ENCODE measurements at places on chromosomes 7 and 10. TPM values are rescaled to one million over a fixed set of nuclear protein-coding genes. Genes with fewer than 3 reads are reported as not detected.

DNA sequence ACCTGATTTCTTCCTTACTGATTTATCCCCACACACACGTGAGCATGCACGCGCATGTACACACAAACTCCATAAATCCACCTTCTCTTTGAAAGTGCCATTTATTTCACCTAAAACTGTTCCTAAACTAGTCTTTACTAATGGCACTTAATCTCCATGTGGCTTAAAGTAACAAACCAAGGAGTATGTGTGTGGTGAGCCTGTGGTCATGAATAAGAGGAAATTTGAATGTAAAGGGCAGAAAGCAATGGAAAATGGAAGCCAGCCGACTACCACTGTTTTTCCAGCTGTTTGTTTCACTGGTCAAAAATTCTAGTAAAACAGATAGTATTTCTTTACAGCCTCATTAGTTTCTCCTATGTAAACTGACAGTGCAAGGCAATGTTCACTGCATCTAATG lies 23.8 kb downstream of the SEMA3C start:
- H3K36me3 ChIP-seq: no peaks in the 10 kb centered on the region
- H3K4me3 ChIP-seq: no peak overlapping the region
- H3K4me1 ChIP-seq: no peaks in the 10 kb centered on the region
- no peaks in the 10 kb centered on the region for H3K27me3 ChIP-seq
- H3K27ac ChIP-seq: no peak overlapping the region
- no peak for DNase-seq

DNA sequence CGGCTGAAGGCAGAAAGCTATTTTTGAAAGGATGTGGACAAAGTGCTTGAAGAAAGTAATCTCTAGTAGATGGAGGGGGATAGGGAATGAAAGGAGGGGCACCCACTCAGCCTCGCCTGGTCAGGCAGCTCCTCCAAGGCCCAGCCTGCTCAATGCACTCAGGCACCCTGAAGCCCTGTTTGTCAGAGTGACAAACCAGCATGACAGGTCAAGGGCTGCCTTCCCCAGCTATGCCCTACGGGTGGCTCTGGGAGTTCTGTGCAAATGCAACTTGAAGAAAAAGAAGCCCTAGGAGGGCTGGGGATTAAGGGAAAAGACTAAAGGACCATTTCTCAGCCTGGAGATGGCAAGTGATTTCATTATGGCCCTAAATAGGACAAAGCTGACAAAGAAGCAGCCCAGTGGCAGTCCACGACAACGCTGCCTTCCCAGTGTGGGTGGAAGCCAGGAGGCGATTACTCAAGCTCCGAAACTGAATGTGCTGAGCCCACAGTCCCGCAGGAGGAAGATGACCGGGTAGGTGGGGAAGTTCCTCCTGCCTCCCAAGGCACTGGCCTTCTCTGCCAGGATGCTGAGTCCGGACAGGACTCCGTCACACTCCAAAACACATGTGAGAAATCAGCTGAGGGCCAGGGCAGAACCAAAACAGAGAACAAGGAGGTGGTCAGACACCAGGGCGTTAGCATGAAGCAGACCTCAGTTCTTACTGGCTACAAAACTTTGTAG lies 16.3 kb downstream of the LIPA start:
- no peaks in the 10 kb centered on the region for H3K36me3 ChIP-seq
- no peaks in the 10 kb centered on the region for H3K4me1 ChIP-seq
- H3K27me3 ChIP-seq: peaks cover 3% of the 10 kb centered on the region

DNA sequence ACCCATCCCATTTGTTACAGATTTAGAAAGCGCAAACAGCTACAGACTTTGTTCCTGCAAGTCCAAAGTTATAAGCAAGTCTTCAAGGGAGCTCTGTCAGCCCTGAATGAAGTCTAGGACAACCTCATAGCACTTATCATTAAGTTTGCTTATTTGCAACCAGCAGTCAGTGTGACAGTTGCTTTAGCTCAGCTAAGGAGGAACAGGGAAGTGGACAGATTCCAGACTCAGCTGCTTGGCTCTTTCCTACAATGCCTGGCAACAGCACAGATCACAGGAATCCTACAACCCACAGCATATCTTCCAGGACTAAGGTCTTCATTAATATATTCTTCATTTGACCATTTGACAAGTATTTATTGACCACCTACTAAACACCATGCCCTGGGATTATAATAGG lies 17.4 kb upstream of the KIF5B start:
- H3K4me1 ChIP-seq: no peaks in the 10 kb centered on the region
- no peak for DNase-seq
- no peak overlapping the region for H3K4me3 ChIP-seq
- no peak overlapping the region for H3K27ac ChIP-seq
- H3K36me3 ChIP-seq: no peaks in the 10 kb centered on the region

GRCh38 chr7:33862946-33863814 lies 42.2 kb upstream of the BMPER start:
- no peak overlapping the region for H3K4me3 ChIP-seq
- DNase-seq: no peak
- no peaks in the 10 kb centered on the region for H3K27me3 ChIP-seq
- H3K27ac ChIP-seq: no peak overlapping the region

GRCh38 chr7:97025983-97026714 lies 1.5 kb upstream of the DLX5 start:
- peaks cover 8% of the 10 kb centered on the region for H3K36me3 ChIP-seq
- H3K27ac ChIP-seq: no peak overlapping the region
- H3K4me3 ChIP-seq: no peak overlapping the region
- peaks cover 27% of the 10 kb centered on the region for H3K4me1 ChIP-seq
- no peak for DNase-seq

DNA sequence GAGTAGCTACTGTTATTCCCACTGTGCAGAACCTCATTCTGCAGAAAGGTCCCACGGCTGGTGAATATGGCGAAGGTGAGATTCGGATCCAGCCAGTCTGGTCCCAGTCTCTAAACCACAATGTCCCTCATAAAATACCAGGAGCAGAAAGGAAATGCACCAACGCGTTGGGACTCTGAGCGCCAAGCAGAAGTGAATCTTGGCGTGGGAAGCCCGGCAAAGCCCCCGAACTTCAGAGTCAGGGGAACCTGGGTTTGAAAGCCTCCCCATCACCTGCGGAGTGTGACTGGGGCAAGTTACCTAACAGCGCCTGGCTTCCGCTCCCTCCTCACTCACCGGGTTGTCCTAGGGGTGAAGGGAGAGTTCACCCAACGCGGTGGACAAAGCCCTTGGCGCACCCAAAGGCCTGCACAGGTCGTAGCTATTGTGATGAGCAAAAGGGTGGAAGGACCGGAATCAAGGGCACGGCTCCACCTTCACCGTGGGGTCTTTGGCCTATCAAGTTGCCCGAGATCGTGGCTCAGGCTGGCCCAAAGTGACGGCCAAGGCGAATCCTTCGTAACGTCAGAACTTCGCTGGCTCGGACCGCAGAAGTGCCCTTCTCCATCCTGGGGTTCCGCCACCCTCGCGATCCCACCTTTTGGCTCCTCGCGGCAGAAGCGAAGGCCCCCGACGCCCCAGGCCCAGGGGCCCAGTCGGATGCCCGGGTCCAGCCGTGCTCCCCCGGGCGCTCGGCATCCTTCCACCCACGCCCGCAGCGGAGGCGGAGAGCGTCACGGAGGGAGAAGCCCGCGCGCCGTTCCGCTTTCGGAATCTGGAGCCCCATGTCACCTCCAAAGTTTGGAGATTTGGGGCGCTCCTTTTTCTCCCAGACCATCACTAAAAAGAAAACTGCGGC lies 811 bp downstream of the RGS10 start:
- H3K4me1 ChIP-seq: peaks cover 54% of the 10 kb centered on the region
- peak; percentile 59 for DNase-seq
- H3K27me3 ChIP-seq: peaks cover 6% of the 10 kb centered on the region
- H3K4me3 ChIP-seq: peak overlapping the region; percentile 97

DNA sequence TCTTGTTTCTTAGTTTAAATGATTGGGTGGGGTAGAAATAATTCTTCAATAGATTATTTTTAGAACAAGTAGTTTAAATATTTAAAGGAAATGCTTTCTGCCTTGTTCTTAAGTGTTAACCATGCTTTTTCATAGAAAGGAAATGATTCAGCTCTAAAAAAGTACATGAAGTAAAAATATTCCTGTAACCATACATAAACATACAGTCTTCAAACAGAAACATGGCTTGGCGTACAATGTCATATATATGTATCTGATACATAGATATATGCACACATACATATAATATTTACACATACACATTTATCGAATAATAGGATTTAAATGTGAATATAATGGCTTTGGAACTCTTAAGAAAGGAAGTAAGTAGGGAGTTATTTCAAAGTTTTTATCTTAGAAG lies 84.4 kb downstream of the RUNDC3B start:
- DNase-seq: no peak
- H3K27me3 ChIP-seq: peaks cover 4% of the 10 kb centered on the region
- H3K4me1 ChIP-seq: no peaks in the 10 kb centered on the region
- H3K4me3 ChIP-seq: no peak overlapping the region
- H3K36me3 ChIP-seq: no peaks in the 10 kb centered on the region

GRCh38 chr10:118725886-118726500 lies 28.8 kb downstream of the CACUL1 start:
- H3K4me3 ChIP-seq: no peak overlapping the region
- peaks cover 18% of the 10 kb centered on the region for H3K4me1 ChIP-seq
- H3K27ac ChIP-seq: no peak overlapping the region
- no peak for DNase-seq

DNA sequence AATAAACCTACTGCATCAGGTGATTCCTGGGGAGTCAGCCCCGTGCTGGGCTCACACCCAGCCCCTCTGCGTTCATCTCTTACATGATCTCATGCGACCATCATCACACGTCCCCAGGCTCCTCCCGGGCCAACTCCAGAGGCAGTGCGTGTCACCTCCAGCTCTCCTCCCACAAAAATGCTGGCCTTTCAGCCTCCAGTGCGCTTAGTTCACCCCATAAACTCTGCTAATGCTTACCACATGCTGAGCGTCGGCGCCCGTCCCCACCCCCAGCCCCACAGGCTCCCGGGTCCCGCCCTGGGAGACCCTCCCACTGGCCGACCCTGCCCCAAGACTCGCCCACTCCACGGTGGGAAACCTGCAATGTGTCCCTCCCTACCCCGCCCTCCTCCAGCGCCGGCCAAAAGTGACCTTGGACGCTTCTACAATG lies 816 bp upstream of the SDK1 start:
- no peak for DNase-seq
- H3K36me3 ChIP-seq: no peaks in the 10 kb centered on the region
- H3K4me1 ChIP-seq: peaks cover 18% of the 10 kb centered on the region
- no peak overlapping the region for H3K4me3 ChIP-seq

CFAP43 gene
- not detected for total RNA-seq

Data from activated T-helper 1 cell treated with anti-CD3 and anti-CD28 coated beads, Interleukin-12 subunit alpha, Interleukin-12 subunit beta, Interleukin-2, Interleukin-4 antibody, amounts not matched to agents 30 ng/mL and 10 ng/mL and 1 ng/mL, durations not matched to agents 14 hours and 24 hours and 36 hours (primary cell).